ENCODE measurements at places on chromosomes 3 and 15. TPM values are rescaled to one million over a fixed set of nuclear protein-coding genes. Genes with fewer than 3 reads are reported as not detected.

GRCh38 chr3:30400926-30401325 is 205.5 kb upstream of the TGFBR2 start:
- H3K36me3 ChIP-seq = no peaks in the 10 kb centered on the region
- DNase-seq = no peak
- H3K4me3 ChIP-seq = no peak overlapping the region
- peaks cover 7% of the 10 kb centered on the region for H3K4me1 ChIP-seq
- no peak overlapping the region for H3K27ac ChIP-seq
- no peaks in the 10 kb centered on the region for H3K27me3 ChIP-seq

DNA sequence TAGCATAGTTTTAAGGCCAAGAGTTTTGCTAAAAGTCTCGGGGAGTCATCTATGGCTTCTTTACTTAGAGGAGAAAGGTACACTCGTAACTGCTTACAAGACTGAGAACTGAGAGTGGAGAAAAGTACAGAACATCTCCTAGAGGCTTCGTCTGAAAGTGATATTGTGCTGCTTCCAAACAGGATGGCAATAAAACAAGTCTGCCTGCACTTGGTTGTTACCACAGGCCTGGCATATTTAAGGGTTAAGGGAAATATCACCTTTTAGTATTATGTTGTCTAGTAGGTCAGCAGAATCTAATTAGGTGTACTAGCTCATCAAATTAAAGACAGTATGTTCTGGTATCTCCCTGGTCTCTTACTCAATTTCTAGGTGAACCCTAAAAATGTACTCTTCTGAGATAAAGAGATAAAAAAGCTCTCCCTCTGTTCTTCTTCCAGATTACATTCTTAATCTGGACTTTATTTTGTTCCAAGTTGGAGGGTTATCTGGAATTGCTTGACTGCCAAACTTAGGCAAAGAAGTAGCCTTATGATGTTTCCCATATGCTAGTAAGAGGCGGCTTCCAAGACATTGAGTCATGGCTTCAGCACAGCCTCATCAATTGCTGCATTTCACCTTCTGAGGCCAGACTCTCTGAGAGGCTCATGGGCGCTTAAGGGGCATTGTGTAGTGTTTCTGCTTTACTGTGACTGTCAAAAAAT is 181.3 kb downstream of the LSAMP start:
- H3K4me3 ChIP-seq = no peak overlapping the region
- no peaks in the 10 kb centered on the region for H3K4me1 ChIP-seq
- no peak for DNase-seq
- H3K36me3 ChIP-seq = no peaks in the 10 kb centered on the region
- H3K27me3 ChIP-seq = peaks cover 2% of the 10 kb centered on the region

- H3K27ac ChIP-seq = no peak overlapping the region
- peaks cover 36% of the 10 kb centered on the region for H3K4me1 ChIP-seq
- DNase-seq = no peak
- peaks cover 8% of the 10 kb centered on the region for H3K36me3 ChIP-seq
Observed at GRCh38 chr15:38461066-38461833, 7.3 kb downstream of the FAM98B start.

The LRRC3B gene
- total RNA-seq = not detected

DNA sequence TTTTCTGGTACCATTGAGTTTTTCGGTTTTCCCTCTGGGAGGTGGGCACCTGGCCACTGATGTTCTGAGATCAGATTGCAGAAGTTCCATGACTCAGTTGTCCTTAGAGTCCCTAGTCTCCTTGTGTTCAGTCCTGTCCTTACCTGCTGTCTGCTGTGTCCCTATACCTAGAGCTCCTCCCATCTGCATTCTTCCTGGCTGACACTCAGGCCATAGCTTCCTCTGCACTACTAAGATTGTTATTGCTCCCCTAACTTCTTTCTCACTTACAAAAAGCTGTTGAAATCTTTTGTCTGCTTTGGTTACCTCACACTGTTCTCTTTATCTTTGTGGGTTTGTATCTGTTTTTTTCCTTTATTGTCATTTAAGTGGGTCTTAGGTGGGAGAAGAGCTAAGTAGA is 13.2 kb downstream of the USP3 start:
- no peaks in the 10 kb centered on the region for H3K27me3 ChIP-seq
- peaks cover 7% of the 10 kb centered on the region for H3K36me3 ChIP-seq
- H3K27ac ChIP-seq = peak overlapping the region; percentile 64

DNA sequence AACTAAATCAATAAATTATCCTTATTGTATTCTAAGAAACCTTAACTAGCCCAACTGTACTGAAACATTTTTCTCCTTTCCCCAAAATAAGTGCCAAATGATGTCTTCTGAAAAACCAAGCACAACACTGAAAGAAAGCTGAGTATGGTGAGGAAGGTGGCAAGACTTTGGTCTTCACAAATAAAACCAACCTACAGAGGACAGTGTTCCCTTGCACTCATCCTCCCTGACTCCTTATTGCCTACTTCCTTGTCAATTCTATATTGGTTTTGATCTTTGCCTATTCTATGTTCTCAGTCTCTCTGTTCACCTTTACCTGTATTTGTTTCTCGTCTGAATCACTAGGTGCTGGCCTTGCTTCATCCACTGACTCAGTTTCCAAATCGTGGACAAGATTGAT is 490.1 kb upstream of the ZNF385D start:
- DNase-seq = no peak
- H3K4me3 ChIP-seq = no peak overlapping the region
- H3K36me3 ChIP-seq = no peaks in the 10 kb centered on the region
- no peaks in the 10 kb centered on the region for H3K4me1 ChIP-seq
- no peaks in the 10 kb centered on the region for H3K27me3 ChIP-seq
- no peak overlapping the region for H3K27ac ChIP-seq

The GOLGA6L7 gene
- total RNA-seq = not detected

- H3K27ac ChIP-seq = no peak overlapping the region
- DNase-seq = no peak
- H3K4me3 ChIP-seq = no peak overlapping the region
- H3K27me3 ChIP-seq = peaks cover 45% of the 10 kb centered on the region
- no peaks in the 10 kb centered on the region for H3K36me3 ChIP-seq
Observed at GRCh38 chr15:29822684-29823459, 604 bp upstream of the TJP1 start.

DNA sequence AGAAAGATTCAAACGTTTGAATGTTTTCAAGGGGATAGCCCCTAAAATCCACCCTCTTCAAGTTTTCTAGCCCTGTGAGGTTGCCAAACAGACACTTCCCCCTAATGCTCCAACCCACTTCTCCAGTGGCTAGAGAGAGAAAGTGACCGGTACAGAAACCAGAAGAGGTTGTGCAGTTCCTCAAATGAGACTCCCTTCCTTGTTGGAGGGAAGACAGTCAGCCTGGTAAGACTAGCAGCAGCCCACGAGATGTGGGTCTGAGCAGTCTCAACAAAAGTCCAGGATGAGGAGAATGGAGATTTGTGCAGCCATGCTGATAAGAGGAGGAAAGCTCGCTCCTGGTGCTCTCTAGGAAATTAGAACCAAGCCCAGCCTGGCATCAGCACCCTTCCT is 222.8 kb upstream of the TPRG1 start:
- peaks cover 13% of the 10 kb centered on the region for H3K27me3 ChIP-seq
- H3K4me3 ChIP-seq = peak overlapping the region; percentile 62
- no peak for DNase-seq
- H3K27ac ChIP-seq = peak overlapping the region; percentile 93
- H3K4me1 ChIP-seq = peaks cover 43% of the 10 kb centered on the region

- peak; percentile 63 for DNase-seq
- H3K27ac ChIP-seq = peak overlapping the region; percentile 88
- H3K27me3 ChIP-seq = no peaks in the 10 kb centered on the region
- peak overlapping the region; percentile 86 for H3K4me3 ChIP-seq
- H3K4me1 ChIP-seq = peaks cover 28% of the 10 kb centered on the region
Observed at GRCh38 chr3:184314700-184315542, 515 bp downstream of the EIF4G1 start.

- H3K36me3 ChIP-seq = no peaks in the 10 kb centered on the region
- H3K4me3 ChIP-seq = no peak overlapping the region
- no peak overlapping the region for H3K27ac ChIP-seq
- no peaks in the 10 kb centered on the region for H3K27me3 ChIP-seq
- H3K4me1 ChIP-seq = no peaks in the 10 kb centered on the region
Observed at GRCh38 chr3:7798276-7798675, 703.3 kb upstream of the LMCD1 start.

The MUSTN1 gene
- 0.83 TPM for total RNA-seq

GRCh38 chr3:44128057-44128775 is 113.5 kb upstream of the TOPAZ1 start:
- H3K4me1 ChIP-seq = peaks cover 5% of the 10 kb centered on the region
- no peak for DNase-seq
- H3K36me3 ChIP-seq = no peaks in the 10 kb centered on the region

The ZDHHC19 gene
- total RNA-seq = not detected

DNA sequence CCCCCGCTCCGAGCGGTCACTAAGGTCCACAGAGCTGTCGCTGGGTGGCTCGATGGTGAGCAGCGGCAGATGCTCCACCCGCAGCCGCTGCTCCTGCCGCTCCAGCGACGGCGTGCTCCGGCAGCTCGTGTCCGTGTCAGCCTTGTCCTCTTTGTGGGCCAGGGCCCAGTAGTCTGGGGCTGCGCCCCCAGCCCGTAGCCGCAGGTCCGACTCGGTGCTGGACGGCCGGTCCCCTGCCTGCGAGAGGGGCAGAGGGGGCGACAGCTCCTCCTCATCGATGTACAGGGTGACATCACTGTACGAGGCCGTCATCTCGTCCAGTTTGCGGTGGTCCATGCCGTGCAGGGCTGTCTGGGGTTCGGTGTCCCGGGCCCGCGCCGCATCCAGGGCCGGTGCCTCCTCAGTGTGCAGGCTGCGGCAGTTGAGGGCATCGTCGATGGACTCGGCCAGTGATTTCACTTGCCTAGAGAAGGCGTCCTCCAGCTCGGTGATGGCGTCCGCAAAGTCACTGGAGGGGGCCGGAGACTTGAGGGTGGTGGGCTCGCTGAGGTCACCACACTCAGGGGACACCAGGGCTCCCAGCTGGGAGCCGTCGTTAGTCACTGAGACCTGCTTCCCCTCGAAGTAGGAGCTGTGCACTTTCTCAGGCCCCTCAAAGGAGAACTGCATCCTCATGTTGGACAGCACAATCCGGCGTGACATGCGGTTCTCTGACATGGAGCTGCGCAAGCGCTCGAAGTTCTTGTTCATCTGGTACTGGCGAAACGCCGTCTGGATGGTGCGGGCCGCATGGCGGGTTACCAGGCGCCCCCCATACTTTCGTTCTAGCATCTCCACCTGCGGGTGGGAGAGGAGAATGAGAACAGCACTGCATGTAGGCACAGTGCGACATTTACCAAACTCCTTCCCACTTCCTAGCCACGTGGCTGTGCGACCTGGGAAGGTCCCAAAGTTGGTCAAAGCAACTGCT is 94.8 kb upstream of the RPL32 start:
- no peak for DNase-seq
- H3K27me3 ChIP-seq = no peaks in the 10 kb centered on the region
- peaks cover 6% of the 10 kb centered on the region for H3K4me1 ChIP-seq
- no peak overlapping the region for H3K27ac ChIP-seq

GRCh38 chr3:17928502-17929145 is 186.2 kb upstream of the TBC1D5 start:
- DNase-seq = no peak
- H3K36me3 ChIP-seq = no peaks in the 10 kb centered on the region
- H3K27me3 ChIP-seq = peaks cover 9% of the 10 kb centered on the region

GRCh38 chr3:44136421-44136820 is 105.3 kb upstream of the TOPAZ1 start:
- no peak overlapping the region for H3K27ac ChIP-seq
- no peaks in the 10 kb centered on the region for H3K36me3 ChIP-seq
- H3K27me3 ChIP-seq = peaks cover 14% of the 10 kb centered on the region
- H3K4me1 ChIP-seq = no peaks in the 10 kb centered on the region

The CKMT1A gene
- not detected for total RNA-seq

DNA sequence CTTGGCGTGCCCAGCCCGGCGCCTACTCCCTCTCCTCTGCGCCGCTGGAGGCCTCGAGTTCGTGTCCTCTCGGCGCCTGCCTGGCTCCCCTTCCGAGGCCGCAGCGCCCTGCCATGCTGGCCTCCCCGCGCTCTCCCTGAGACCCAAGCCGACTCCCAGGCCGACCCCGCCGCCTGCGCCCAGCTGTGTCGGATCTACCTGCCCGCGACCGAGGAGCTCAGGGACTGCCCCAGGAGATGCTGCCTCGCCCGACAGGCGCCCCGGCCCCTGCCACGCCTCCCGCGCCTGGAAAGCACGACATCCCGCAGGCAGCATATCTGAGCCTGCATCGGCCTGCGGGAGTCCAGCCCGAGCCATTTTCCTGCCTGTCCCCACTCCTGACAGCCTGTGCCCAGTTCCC is 16.1 kb downstream of the PAQR9 start:
- no peaks in the 10 kb centered on the region for H3K36me3 ChIP-seq
- no peak overlapping the region for H3K4me3 ChIP-seq
- DNase-seq = no peak

- no peak for DNase-seq
- H3K36me3 ChIP-seq = peaks cover 25% of the 10 kb centered on the region
- no peak overlapping the region for H3K4me3 ChIP-seq
- H3K27ac ChIP-seq = no peak overlapping the region
- H3K27me3 ChIP-seq = no peaks in the 10 kb centered on the region
- H3K4me1 ChIP-seq = no peaks in the 10 kb centered on the region
Observed at GRCh38 chr3:156535162-156535627, 19.7 kb downstream of the SSR3 start.

DNA sequence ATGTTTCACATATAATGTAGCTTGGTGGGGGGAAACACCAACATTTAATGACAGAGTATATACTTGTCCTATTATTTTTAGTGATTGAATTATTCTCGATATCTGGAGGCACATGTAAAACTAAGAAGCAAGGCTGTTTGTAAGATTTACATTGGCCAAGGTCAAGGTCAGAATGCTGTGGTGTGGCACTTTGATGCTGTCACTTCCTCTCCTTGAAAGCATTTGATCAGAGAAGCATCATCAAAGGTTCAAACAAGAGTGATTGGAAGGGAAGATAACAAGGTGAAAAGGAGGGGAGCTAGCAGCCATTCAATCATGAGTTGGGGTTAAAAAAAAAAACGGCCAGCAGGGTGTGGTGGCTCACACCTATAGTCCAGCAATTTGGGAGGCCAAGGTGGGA is 26.4 kb downstream of the RTF1 start:
- H3K4me1 ChIP-seq = peaks cover 4% of the 10 kb centered on the region
- H3K4me3 ChIP-seq = no peak overlapping the region
- no peak overlapping the region for H3K27ac ChIP-seq

The COPG1 gene
- total RNA-seq = 92.2 TPM

The MUC20 gene
- total RNA-seq = 4.6 TPM

DNA sequence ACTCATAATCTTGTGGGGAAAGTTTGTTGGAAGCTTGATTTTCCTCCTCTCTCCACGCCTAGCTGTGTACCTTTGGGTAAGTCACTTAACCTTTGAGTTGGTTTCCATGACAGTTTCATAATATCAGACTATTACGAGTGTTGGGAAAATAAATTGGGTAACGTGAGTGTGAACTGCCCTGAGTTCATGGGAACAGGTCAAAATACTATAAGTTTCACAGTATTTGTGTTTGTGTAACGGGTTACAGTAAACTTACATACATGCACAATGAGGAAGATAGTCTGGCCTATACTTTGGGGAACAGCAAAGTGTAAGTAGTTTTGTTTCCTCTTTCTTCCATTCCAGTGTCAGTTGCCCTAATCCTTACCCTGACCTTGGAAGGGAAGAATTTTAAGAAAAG is 509.9 kb downstream of the MECOM start:
- peaks cover 17% of the 10 kb centered on the region for H3K4me1 ChIP-seq
- peaks cover 22% of the 10 kb centered on the region for H3K27me3 ChIP-seq
- H3K27ac ChIP-seq = no peak overlapping the region
- no peaks in the 10 kb centered on the region for H3K36me3 ChIP-seq
- H3K4me3 ChIP-seq = no peak overlapping the region

GRCh38 chr15:49079340-49080039 is 33.2 kb upstream of the SECISBP2L start:
- H3K4me1 ChIP-seq = no peaks in the 10 kb centered on the region
- H3K27me3 ChIP-seq = peaks cover 2% of the 10 kb centered on the region
- DNase-seq = no peak
- no peak overlapping the region for H3K27ac ChIP-seq

The EPHA3 gene
- total RNA-seq = not detected

- H3K27ac ChIP-seq = no peak overlapping the region
- H3K4me1 ChIP-seq = peaks cover 11% of the 10 kb centered on the region
- DNase-seq = no peak
- no peaks in the 10 kb centered on the region for H3K36me3 ChIP-seq
Observed at GRCh38 chr15:70742928-70743327, 20.4 kb downstream of the UACA start.
